Inflammatory macrophage (primary cell): ENCODE measurements at places on chromosomes 2 and 18.

GRCh38 chr2:61536180-61536571 is 2.0 kb downstream of the XPO1 start:
- no peak for DNase-seq

DNA sequence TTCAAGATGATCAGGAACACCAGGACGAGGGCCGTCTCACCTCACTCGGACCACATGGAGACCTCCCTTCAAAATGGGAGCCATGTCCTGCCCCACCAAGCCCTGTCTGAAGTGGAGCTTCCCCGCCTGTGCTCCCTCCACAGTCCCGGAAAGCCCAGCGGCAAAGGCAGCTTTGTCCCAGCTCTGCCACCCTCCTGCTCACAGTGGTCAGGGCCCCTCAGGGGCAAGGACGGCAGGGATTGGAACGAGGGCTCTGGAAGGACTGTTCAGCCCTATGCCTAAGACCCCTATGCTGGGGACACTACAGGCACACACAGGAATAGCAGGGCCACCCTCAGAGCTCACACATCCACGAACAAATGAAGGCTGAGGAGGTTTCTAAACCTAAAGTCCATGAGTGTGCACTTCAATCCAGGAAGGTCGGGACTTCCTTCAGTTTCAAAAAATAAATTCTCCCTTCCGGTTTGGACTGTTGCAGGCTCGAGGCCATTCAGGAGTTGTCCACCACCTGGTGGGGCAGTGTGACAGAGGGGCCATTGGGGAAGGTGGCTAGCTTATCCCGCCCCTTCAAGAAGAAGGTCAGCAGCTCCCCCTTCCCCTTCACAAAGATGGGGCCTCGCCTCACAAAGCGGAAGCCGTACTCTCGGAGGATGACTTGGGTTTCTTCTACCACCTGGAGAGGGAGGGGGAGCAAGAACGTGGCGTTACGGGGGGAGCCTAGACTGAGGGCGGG is 26.4 kb downstream of the CENPO start:
- DNase-seq, result no peak

- no peak for DNase-seq
These were observed 53.9 kb upstream of the STPG4 start for GRCh38 chr2:47208852-47209606.

- no peak for DNase-seq
These were observed 2.1 kb downstream of the PUM2 start for GRCh38 chr2:20348542-20348941.

DNA sequence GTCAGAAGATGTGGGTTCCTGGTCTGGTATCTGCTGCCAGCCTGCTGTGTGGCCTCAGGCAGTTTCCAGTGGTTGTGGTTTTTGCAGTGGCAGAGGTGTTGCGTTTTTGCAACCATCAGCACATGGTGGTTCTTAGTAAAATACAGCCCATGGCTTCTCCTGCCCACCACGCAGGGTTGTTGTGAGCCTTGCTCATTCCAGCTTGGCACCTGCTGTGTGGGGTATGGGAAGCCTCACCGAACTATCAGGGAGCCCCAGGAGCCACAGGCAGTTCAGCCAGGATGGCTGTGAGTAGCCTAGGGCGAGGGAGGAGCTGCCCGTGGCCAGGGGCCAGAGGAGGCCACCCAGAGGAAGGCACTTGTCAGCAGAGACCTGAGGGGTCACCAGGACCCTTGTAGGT is 9.8 kb downstream of the ARID5A start:
- DNase-seq, result no peak

DNA sequence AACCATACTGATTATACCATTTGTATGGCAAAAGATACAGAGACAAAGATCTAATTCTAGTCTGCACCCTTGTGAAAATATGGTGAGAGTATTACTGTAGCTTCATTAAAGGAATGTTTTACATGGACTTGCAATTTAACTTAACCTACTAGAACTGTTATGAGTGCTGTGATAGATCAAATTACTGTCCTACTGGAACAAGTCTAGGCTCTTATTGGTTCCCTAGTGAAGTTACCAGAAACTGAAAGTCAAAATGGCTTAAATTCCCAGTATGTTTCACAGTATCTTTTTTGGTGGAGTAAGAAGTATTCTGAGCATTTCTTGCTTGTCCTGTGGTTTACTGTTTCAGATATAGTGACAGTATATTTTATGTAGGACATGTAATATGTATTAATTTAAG is 3.8 kb upstream of the TBR1 start:
- DNase-seq, result no peak
